ENCODE measurements at places on chromosomes 2 and 18.
A peak's percentile ranks its signal among the peaks of the same experiment; 100 is the strongest.

DNA sequence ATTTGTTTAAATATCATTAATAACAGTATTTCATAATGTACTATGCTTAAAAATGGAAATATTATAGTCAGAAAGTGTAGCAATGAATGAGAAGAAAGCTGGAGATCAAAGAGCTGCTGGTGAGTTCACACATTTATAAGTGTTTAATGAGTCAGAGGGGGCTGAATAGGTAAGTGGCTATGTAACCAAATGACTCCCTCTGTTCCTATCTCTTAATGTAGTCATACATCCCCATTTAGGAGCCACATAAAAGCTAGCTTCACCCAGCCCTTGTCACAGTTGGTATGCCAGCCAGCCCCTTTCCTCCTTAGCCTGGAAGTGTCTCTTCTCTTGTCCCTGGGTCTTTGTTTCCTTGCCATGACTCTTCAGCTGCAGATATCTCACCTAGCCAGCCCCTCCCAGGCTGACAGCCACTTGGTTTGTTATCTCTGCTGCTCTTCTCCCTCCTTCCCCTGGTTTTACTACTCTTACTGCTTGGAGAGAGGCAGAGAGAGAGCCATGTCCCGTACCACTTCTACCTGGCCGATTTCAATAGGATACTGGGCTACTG is 438.6 kb upstream of the HNMT start:
- no peaks in the 10 kb centered on the region for H3K4me1 ChIP-seq
- no peak overlapping the region for H3K4me3 ChIP-seq
- DNase-seq, result no peak
- no peak overlapping the region for H3K27ac ChIP-seq

DNA sequence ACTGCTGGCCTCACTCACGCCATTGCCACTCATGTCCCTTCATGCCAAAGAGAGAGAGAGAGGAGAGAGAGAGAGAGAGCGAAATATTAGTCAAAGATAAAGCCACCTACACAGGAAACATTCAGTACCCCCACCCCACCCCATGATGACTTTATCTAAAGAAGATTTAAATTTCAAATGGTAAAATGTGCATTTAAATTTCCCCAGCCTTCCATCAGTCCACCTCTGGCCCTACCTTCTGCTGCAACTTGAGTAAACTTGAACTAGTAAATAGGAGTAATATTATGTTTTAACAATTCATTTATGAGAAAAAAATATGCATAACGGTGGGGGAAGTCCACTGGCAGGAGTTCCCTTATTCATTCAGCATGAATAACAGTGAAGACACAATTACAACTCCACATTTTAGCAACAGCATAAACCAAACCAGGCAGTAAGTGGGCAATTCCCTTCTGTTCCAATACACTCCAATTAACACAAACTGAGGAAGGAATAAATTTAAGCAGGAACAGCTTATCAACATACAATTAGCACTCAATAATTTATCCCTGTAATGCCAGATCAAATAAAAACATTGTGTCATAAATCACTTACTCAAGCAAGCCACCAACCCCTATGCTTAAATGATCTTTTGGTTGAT is 264.2 kb downstream of the LNPK start:
- no peak for DNase-seq
- H3K4me1 ChIP-seq, result peaks cover 13% of the 10 kb centered on the region
- H3K27ac ChIP-seq, result no peak overlapping the region
- no peak overlapping the region for H3K4me3 ChIP-seq
- H3K27me3 ChIP-seq, result peaks cover 21% of the 10 kb centered on the region

- H3K4me1 ChIP-seq, result peaks cover 20% of the 10 kb centered on the region
- no peak overlapping the region for H3K4me3 ChIP-seq
- no peak for DNase-seq
- H3K27me3 ChIP-seq, result no peaks in the 10 kb centered on the region
- peaks cover 9% of the 10 kb centered on the region for H3K36me3 ChIP-seq
- no peak overlapping the region for H3K27ac ChIP-seq
Observed at GRCh38 chr2:43026426-43027096, 199.8 kb downstream of the ZFP36L2 start.

DNA sequence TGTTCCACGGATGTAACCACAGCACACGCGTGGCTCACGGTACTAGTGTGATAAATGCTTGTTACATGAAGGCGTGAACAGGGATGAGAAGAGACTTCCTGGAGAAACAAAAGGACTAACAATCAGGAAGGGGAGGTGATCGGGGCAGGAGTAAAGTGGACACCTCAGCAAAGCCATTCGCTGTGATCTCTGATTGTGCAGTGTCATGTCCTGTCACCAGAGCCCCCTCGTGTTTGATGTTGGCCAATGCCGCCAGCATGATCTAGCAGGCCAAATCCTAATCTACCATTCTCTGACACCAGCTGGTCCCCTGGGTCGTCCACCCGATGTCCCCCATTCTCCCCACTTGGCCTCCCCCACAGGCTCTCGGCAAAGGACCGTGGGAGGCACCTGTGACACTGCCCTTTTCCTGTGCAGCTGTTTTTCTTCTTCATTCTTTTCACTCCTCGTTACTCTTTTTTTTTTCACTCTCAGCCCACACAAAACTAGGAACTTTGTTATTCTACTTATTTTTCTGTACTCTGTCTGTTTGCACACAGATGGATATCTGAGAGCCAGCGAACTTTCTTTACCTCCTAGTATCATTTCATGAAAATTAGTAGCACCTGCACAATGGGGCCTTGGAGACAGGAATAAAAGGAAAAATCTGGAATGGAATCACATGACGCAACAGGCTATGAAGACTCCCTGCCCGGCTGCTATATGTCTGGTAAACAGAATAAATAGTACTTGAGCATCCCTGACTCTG is 146.8 kb downstream of the TGIF1 start:
- 0 out of 2 replicates have a peak, but pooled peaks cover under 1% of the 10 kb centered on the region for H3K36me3 ChIP-seq
- H3K27ac ChIP-seq, result peak overlapping the region; percentile 99
- peaks cover 57% of the 10 kb centered on the region for H3K4me1 ChIP-seq
- DNase-seq, result no peak
- peak overlapping the region; percentile 67 for H3K4me3 ChIP-seq

- H3K4me1 ChIP-seq, result peaks cover 42% of the 10 kb centered on the region
- no peaks in the 10 kb centered on the region for H3K27me3 ChIP-seq
- peaks cover 10% of the 10 kb centered on the region for H3K36me3 ChIP-seq
- no peak overlapping the region for H3K27ac ChIP-seq
- no peak overlapping the region for H3K4me3 ChIP-seq
Observed at GRCh38 chr2:159635006-159635789, 18.9 kb upstream of the BAZ2B start.

- no peaks in the 10 kb centered on the region for H3K36me3 ChIP-seq
- no peak overlapping the region for H3K4me3 ChIP-seq
- no peaks in the 10 kb centered on the region for H3K4me1 ChIP-seq
- DNase-seq, result no peak
Observed at GRCh38 chr2:25337276-25337675, 4.4 kb downstream of the DNMT3A start.

DNA sequence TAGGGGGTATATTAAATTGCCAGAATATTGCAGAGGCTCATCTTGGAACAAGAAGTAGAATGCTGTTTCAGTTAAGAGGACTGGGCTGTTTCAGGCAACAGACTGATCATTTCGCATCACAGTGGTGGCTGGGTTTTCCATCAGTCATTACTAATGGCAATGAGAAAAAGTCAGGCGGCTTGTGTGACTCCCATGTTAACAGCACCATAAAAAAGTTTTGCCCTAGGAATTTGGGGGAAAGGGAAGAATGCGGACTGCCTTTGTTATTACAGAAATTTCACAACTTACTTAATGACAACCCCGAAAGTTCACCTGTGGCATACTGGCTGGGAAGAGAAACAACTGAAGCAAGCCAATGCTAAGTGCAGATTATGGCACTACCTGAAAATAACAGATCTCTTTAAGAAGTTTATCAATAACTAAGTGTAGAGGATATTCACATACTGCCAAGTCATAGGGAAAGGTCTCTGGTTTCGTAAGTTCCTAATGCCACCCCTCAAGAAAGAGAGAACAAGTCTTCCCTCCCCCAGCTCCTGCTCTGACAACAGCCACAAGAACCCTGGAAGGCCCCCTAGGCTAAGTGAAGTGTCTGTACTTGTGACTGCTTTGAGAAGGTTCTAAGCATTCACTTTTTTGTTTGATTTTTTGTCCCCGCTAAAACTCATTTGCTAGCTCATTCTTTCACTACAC is 40.5 kb upstream of the AP1S3 start:
- H3K4me3 ChIP-seq, result no peak overlapping the region
- no peaks in the 10 kb centered on the region for H3K4me1 ChIP-seq
- H3K36me3 ChIP-seq, result peaks cover 41% of the 10 kb centered on the region
- H3K27me3 ChIP-seq, result peaks cover 4% of the 10 kb centered on the region
- no peak overlapping the region for H3K27ac ChIP-seq

Measured in HFFc6 (cell line).